ENCODE measurements at places on chromosomes 16 and 17. TPM values are rescaled to one million over a fixed set of nuclear protein-coding genes. Genes with fewer than 3 reads are reported as not detected.

GRCh38 chr16:8127070-8127469, 463.2 kb downstream of the TMEM114 start:
- no peak for DNase-seq

GRCh38 chr17:64786337-64786736, 124.2 kb upstream of the SMURF2 start:
- DNase-seq: no peak

DNA sequence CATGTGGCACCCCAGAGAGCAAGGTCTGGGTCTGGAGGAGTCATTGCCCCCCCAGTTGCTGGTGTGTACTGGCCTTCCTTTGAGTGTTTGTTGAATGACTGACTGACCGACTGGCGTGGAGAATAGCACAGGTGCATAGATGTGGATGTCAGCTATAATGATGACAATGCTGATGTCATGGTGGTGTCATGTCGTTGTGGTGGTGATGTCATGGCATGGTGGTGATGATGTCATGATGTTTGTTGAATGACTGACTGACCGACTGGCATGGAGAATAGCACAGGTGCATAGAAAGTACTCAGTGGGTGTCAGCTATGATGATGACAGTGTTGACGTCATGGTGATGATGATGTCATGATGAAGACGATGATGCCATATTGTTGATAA, 22.1 kb downstream of the TMEM114 start:
- no peak for DNase-seq

The CTRB1 gene
- total RNA-seq: not detected
